ENCODE measurements at places on chromosomes 1 and 21.

GRCh38 chr1:226676381-226676780 lies 62.7 kb downstream of the ITPKB start:
- DNase-seq, result no peak

- no peak for DNase-seq
Measured at GRCh38 chr1:177275736-177276135, 105.0 kb downstream of the BRINP2 start.

- DNase-seq, result no peak
Measured at GRCh38 chr1:34928066-34928696, 1.3 kb downstream of the DLGAP3 start.

- no peak for DNase-seq
Measured at GRCh38 chr1:106061586-106062495, 994.6 kb upstream of the PRMT6 start.

DNA sequence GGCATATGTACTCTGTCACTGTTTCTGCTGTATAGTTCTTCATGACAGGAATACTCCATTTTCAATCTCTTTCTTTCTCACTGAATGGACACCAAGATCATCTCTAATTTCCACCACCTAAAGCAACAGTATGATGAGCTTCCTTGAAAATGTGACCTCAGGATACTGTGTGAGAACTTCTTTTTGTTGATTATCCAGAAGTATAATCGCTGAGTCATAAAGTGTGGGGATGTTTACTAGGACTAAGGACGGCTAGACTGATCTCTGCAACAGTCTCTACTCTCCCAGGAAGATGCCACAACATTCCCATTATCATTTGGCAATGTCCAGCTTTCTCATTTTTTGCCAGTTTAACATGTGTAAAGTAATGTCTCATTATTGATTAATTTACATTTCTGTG lies 70.3 kb downstream of the TNFSF18 start:
- no peak for DNase-seq

DNA sequence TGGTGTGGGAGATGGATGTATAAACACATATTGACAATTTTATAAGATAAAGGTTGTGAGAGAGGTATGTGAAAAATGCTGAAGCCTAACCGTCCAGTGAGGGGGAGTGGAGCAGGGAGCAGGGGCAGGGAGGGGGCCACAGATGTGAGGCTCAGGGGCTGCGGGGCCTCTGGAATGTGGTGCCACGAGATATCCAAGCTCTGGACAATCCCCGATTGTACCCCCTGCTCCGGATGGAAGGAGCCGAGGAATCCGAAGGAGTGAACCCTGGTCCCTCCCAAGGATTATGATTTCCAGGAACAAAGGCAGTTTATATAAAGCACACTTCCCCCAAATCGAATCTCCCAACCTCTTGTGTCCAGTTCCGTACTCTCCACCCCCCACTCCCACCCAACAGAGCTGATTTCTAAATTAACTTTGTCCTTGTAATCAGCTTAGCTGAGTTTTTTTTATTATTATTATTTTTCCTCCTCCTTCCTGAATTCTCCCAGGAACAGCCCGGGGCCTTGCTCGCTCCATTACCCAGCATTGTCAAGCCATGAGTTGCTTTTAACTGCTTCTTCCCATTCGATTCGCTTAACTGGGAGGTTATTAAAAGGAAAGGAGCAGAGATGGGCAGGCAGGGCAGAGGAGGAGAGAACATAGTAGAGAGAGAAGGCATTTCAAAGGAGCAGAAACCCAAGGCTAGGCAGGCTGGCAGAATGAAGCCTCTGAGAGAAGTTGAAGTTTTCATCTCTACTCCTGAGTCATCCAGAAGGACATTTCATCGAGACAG lies 9.4 kb downstream of the KIRREL1 start:
- DNase-seq, result no peak

GRCh38 chr1:19122668-19123067 lies 87.4 kb downstream of the UBR4 start:
- no peak for DNase-seq

- DNase-seq, result no peak
Measured at GRCh38 chr1:221575605-221576004, 166.3 kb downstream of the DUSP10 start.

DNA sequence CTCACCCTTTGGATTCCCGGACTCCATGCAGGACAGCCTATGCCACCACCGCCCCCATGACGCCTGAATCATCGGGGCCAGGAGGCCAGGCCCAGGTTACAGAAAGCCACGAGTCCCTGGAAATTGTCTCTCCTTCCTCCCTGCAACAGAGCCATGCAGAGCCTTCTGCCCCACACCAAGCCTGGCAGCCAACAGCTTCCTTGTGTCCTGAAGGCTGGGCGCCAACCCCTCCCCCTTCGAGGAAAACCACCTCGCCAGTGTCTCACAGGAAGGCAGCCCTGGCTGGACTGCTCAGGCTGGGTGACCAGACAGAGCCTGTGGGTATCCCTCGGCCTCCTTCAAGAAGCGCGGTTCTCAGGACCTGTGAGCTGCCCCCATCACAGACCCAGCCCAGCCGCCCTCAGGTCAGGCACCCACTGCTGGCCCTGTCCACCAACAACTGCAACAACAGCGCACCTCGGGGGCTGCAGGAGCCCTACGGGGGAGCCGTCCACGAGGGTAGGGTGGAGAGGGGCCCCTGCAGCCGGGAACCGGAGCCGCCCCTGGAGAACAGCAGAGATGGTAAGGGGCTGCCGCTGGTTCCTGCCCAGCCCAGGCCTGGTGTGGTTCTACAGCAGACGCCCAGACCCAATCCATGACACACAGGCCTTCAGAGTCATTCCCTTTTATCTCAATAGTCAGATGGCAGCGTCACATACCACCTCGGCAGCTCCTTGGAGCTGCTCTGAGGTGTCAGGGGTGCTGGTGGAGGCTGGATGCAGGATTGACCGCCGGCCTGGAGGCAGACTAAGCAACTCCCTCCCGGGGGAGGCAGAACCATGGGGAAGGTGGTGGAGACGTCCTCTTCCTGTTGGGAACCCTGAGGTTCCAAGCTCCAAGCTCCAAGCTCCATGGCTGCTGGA lies 23.7 kb downstream of the KIAA1614 start:
- no peak for DNase-seq

DNA sequence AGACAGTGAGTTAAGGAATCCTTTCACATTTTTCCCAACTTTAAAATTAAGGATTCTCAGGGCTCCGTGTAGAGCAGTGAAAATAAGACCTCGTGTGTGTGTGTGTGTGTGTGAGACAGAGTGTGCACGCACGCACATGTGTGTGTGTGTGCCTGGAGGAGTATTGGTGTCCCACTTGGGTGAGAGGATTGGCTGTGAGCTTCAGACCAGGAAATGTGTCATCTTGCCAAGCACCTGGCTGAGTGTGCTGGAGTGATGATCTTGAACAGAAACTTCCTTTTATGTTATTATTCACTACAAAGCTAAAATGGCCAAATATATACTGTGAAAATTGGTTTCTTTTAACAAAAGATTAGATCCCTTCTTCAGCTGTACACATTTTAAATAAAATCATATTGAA lies 35.2 kb upstream of the NTPCR start:
- no peak for DNase-seq

DNA sequence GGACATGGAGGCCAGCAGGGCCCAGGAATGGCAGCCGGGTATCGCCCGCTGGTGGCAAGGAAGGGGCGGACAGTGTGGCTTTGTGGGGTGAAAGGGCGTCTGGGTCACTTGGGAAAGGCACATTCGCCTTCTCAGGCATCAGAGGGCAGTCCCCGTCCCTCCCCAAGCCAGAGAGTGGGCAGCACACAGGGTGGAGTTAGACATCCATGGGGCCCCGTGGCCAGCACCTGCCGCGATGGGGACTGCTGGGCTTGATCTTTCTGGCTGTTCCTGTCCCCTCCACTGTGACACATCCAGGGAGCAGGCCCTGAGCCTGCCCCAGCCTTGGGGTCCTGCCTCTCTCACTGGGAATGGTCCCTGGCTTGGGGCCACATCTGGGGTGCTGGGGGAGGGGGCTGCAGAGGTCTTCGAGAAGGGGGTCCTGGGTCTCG lies 4.0 kb upstream of the TRPM2 start:
- DNase-seq, result no peak

DNA sequence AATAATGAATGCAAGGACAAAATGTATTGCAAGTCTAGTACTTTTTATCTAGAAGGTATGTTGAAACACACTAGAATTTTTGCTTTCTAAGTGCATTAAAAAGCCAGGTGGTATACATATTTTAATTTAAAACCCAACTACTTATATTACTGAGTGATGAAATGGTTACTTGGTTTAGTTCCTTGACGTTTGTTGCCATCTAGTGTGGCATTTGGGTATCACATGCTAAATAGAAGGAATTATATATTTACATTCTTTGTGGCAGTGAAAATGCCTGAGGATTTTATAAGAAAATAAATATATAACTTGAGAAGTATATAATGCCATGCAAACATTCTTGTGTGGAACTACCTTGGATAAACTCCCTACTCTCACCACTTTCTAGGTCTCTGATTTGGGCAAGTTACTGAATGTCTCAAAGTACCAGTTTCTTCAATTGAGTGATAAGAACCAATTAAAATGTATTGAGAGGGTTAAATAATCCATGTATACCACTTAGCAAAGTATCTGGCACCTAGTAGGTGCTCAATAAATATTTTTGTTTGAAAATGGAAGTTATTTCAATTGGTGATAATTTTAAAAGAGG lies 69.6 kb downstream of the SDCCAG8 start:
- DNase-seq, result no peak

DNA sequence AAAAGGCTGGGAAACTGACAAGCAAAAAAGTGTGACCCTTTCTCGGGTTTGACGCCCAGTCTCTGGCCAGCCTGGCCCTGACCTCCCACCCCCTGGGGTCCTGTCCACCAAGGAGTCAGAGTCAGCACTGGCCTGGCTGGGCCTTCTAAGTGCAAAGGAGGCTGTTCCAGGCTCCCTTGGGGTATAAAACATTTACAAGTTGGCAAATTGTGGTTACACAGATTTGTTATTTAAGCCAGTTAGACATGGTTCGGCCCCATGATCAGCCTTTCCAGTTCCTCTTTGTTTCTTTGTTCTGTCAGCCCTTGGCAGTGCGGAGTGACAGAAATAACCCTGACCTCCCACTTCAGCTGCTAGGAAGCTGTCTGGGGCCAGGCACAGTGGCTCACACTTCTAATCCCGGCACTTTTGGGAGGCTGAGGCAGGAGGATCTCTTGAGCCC lies 161.6 kb upstream of the RAB4A start:
- no peak for DNase-seq

DNA sequence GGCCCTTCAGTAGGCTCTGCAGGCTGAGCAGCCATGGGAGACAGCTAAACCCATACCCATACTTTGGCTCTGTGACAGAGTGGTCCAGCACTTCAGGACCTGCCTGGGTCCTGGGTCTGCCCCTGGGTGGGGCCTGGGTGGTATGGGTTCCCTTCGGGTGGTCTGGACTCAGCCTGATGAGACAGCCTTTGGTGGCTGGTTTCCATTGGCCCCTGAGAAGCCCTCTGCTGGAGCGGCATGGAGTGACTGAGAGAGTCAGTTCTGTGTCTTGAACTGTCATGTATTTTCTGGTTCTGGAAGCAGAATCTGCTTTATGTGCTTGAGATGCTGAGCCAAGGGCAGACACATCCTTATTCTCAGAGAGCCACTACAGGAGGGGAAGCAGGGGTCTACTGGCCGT lies 31.3 kb upstream of the KCNA2 start:
- DNase-seq, result no peak

DNA sequence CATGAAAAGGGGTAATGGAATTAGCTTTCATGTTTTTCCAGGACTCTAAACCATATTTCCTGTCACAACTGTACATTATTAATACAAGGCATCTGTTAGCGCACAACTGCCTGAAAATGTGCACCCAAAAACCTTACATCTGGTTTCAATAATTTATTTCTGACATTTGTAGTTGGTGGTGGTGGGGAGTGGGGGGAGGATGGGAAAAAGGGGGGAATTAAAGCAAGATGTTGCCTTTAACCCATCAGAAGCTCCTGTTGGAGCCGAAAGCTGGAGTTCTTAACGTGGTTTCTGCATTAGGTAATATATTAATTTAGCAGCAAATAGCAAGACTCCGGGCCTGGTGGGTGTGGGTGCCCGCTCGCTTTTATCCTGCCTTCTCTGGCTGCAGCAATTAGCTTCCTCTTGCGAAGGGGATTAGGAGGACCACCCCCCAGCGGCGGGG lies 36.9 kb upstream of the HHAT start:
- no peak for DNase-seq

GRCh38 chr1:231446138-231446537 lies 24.1 kb upstream of the EGLN1 start:
- no peak for DNase-seq

DNA sequence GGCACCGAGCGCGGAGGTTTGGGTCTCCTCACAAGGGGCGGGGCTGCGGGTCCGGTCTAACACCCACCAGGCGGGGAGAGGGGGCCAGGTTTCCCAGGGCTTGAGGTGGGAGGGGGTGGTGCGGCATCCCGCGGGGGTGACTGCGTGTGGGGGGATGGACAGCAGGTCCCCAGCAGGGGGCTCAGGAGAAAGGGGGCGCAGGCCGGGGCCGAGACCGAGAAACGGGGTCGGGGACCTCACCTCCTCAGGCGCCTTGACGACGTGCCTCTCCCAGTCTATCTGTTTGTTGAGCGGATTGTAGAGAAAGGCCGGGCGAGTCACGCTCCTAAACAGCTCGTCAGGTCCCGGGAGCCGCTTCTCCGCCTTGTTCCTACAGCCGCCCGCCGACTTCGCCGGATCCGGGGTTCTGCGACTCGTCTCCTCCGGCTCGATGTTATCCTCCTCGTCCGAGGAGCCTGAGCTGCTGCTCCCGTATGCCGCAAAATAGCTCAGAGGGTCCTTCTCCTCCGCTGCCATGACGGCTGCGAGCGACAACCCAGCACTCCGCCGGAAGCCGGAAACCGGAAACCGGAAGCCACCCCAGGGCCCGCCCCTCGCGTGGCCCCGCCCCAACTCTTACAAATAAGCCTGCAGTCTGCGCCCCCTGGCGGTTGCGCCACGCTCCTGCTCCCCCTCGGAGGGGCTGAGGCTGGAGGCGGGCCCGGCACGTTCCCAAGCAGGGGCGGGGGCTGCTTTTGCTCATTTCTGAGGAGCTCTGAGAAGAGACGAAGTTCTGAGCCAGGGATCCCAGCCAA lies at the start of gene C1orf52:
TSS of gene C1orf52 (minus strand) at position 545 of the 794 bp plus-strand sequence. CDS start at position 516, 29 bp downstream.
- DNase-seq, result peak; percentile 93

DNA sequence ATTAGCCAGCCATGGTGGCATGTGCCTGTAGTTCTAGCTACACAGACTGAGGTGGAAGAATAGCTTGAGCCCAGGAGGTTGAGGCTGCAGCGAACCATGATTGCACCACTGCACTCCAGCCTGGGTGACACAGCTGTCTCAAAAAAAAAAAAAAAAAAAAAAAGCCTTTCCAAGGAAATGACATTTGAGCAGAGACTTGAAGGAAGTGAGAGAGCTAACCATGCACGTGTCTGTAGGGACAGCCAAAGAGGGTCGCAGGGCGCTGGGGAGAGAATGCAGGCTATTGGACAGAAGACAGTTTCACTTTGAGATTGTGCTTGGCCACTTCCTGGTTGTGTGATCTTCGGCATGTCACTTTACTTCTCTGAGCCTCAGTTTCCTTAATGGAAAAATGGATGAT lies 6.8 kb downstream of the HCRTR1 start:
- DNase-seq, result no peak

DNA sequence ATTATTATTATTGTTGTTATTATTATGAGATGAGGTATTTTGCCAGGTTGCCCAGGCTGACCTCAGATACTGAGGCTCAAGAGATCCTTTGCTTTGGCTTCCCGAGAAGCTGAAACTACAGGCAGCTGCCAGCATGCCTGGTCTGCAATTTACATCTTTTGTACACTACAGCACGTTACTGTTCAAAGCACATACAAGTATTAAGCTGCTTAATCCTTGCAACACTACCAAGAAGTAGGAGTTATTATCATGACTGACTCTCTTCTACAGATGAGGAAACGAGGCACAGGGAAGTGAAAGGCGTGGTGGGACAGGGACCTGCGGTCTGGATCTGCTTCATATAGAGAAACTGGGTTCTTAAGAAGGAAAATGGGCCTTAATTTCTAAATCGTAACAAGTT lies 11.6 kb downstream of the ERG start:
- no peak for DNase-seq

Measured in activated T-helper 1 cell treated with anti-CD3 and anti-CD28 coated beads, Interleukin-2, amount 50 U/mL, for 16 hours (primary cell).